Posterior cingulate gyrus (tissue), 11 donors: ENCODE measurements at places on chromosomes 3 and 15.

DNA sequence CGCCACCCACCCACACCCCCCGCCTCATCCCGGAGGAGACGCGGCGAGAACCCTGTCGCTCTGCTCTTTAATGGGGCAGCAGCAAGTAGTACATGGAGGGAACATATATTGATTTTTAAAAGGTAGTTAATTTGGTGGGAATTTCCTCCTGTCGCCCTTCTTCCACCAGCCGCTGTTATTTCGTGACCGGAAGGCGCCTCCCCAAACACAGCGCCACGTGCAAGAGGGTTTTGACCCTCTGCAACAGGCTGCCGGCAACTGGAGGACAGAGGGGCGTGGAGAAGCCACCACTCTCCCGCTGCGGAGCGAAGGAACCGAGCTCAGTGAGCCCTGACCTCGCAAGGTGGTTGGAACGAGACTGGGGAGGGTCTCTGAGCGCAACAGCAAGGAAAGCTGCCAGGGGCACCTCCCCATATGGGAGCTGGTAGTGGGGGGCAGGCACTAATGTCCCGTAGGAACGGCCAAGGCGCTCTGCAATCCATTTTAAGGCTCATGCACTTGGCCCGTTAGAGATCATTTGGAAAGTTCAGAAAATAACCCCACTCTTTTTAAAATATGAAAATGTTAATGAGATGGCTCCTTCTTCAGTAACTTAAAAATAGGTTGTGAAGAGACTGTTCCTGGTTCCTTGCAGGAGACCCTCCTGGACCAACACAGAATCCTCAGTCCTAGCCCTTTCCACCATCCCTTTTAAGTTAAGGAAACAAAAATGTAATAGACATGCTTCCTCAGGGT lies 4.3 kb downstream of the ONECUT1 start:
- no peak for DNase-seq

GRCh38 chr3:177499779-177500423 lies 302.6 kb upstream of the TBL1XR1 start:
- no peak for DNase-seq

DNA sequence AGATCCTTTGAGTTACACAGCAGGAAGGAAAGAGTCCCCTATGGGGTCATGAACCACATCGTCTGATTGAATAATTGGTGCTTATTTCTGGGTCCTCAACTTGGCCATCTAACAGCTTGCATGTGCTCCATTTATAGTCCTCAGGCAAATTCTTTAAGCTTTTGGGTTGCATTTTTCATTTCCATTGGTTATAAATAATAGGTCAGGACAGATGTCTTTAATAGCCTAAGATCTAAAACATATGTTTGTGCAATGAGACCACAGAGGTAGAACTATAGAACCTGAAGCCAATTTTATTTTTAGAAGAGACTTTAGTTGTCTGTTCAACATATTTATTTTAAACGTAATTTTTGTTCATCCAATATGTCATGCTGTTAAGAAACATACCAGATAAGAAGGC lies 43.2 kb downstream of the CD200R1L start:
- no peak for DNase-seq

DNA sequence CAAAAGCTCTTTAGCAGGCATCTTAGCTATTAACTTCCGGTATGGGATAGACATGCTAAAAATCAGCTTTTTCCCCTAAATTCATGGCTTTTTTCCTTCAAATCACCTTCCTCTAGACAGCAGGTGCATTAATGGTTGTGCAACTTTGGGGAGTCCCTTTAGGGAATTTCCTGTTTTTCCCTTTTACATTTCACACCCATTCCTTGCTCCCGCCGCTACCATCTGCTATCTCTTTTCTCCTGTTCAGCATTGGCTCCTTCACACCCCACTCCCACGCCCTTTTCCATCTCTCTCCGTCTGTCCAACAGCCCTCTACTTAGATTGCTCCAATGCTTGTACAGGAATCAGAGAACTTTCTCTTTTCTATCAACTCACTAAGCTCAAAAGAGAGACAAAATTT lies 43.4 kb downstream of the FEZF2 start:
- DNase-seq: peak; percentile 22

DNA sequence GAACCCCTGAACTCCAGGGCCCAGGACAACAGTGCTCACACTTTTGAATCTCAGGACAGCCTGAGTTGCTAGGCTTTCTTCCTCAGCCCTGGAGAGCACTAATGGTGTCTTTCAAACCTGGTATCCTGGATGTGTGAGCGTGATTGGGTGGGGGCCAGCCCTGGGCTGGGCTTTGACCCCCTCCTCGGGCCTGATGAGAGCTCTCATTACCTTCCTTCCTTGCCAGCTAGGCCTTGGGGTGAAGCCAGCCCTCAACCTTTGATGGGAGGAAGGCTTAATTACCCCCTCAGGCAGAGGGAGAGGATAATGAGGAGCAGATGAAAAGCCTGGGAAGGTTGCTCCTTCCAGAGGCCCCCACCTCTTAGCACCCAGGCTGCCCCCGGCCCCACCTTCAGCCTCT lies 31.1 kb upstream of the INSYN1 start:
- no peak for DNase-seq

DNA sequence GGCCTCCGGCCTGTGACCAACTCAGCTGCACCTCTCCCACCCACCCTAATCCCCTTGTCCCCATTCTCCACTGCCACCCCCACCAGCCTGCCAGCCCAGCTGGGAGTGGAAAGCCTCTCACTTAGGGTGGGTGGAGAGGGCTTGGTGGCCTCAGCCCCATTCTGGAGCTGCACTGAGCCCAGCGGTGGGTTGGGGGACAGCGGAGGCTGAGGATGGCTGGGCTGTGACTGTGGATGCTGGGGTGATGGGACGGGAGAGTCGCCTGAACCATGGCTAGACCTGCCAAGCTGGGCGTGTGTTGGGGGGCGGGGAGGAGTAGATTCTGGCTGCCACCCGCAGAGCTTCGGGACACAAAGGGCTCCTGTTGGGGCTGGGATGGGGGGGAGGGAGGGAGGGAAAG lies 1.8 kb downstream of the CLCN2 start:
- peak; percentile 67 for DNase-seq

GRCh38 chr3:58258392-58259055 lies 20.9 kb downstream of the ABHD6 start:
- no peak for DNase-seq

- DNase-seq: no peak
These were observed 105.6 kb upstream of the MB21D2 start for GRCh38 chr3:193023218-193023617.

GRCh38 chr3:55061720-55062034 lies 133.8 kb upstream of the LRTM1 start:
- no peak for DNase-seq

GRCh38 chr3:56899078-56899477 lies 97.3 kb upstream of the ARHGEF3 start:
- no peak for DNase-seq

DNA sequence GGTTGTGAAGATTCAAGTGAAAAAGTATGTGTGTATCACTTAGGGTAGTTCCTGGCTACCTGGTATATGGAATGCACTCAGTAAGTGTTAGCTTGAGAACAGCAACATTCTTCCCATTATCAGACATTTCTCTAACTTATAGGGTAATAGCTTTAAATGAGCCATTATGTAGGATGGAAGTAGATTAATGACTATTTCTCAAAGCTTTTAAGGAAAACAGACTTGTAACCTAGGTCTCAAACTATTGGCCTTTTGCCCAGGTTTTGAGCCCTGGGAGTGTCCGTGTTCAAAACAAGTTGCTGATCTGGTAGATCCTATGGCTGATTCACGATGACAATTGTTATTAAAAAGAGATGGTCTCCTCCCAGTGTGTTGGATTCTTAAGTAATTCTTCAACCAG lies 129.1 kb upstream of the UMPS start:
- DNase-seq: no peak

GRCh38 chr15:48177383-48177765 lies 721 bp downstream of the MYEF2 start:
- DNase-seq: no peak

- DNase-seq: no peak
These were observed 356.0 kb downstream of the ZPLD1 start for GRCh38 chr3:102790747-102791325.

DNA sequence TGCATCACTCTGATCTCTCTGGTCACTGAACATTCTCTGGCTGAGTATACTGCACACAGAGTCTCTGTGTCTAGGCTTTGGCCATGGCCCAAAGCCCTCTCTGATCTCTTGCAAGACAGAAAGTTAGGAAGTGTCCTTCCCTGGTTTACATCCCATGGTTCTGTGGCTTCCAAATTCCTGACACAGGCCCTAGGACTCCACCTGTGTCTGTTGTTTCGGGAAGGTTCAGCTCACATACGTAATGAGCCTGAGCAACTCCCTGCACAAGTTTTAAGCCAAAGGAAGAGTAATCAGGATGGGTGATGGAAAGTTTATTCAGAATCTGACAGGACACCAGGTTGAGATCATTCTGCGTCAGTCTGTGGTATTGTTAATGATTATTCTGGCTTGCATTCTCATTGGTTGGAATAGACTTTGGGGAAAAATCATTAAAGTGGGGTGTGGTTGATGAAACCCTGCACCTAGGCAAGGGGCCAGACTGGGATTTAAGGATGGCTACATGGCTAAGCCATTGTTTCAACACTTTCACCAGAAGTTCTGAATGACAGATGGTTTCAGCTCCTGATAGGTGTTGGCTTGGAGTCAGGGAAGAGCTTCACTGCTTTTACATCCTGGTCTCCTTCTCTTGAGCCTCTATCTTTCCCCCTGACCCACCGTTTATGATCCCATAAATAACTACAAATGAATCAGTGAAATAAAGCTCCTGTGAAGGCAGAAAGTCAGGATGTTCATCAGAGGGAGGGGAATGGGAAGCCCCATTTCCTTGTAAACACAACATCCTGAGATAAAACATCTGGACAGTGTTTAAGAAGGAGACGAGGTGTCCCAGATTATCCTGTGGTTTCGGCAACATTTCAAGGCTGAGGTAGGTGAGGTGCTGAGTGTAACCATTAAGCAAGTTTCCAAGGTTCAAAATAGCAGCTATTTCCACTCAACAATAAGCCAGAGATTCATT lies 14.1 kb downstream of the LCMT2 start:
- no peak for DNase-seq

GRCh38 chr3:53196575-53197407 lies 35.8 kb downstream of the PRKCD start:
- DNase-seq: no peak
